ENCODE measurements at places on chromosomes 1 and 21. TPM values are rescaled to one million over a fixed set of nuclear protein-coding genes. Genes with fewer than 3 reads are reported as not detected.
A peak's percentile ranks its signal among the peaks of the same experiment; 100 is the strongest.

GRCh38 chr1:185271921-185272320 is 45.1 kb downstream of the IVNS1ABP start:
- H3K4me3 ChIP-seq = no peak overlapping the region
- no peak overlapping the region for H3K27ac ChIP-seq
- H3K4me1 ChIP-seq = no peaks in the 10 kb centered on the region
- DNase-seq = no peak
- H3K36me3 ChIP-seq = no peaks in the 10 kb centered on the region

Gene LCE2C
- total RNA-seq = not detected

Gene LYPD8
- not detected for total RNA-seq

Gene CFAP74
- total RNA-seq = not detected

Gene AADACL4
- not detected for total RNA-seq

- no peaks in the 10 kb centered on the region for H3K36me3 ChIP-seq
- H3K4me3 ChIP-seq = peak overlapping the region; percentile 35
- peak overlapping the region; percentile 68 for H3K27ac ChIP-seq
- DNase-seq = peak; percentile 25
These were observed 106.9 kb upstream of the F3 start for GRCh38 chr1:94648225-94649007.

DNA sequence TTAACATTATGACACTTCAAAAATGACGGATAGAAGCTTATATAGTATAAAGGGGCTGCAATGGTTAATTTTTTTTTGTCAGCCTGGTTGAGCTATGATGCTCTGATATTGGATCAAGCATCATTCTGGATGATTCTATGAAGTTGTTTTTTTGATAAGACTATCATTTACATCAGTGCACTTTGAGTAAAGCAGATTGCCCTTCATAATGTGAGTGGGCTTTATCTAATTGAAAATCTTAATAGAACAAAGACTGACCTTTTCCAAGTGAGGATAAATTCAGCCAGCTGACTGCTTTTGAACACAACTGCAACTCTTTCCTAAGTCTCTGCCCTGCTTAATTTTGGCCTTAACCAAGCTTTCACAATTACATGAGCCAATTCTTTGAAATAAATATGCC is 1476.2 kb downstream of the NCAM2 start:
- H3K4me3 ChIP-seq = no peak overlapping the region
- H3K4me1 ChIP-seq = no peaks in the 10 kb centered on the region
- H3K27ac ChIP-seq = no peak overlapping the region
- H3K36me3 ChIP-seq = no peaks in the 10 kb centered on the region
- DNase-seq = no peak
- no peaks in the 10 kb centered on the region for H3K27me3 ChIP-seq

DNA sequence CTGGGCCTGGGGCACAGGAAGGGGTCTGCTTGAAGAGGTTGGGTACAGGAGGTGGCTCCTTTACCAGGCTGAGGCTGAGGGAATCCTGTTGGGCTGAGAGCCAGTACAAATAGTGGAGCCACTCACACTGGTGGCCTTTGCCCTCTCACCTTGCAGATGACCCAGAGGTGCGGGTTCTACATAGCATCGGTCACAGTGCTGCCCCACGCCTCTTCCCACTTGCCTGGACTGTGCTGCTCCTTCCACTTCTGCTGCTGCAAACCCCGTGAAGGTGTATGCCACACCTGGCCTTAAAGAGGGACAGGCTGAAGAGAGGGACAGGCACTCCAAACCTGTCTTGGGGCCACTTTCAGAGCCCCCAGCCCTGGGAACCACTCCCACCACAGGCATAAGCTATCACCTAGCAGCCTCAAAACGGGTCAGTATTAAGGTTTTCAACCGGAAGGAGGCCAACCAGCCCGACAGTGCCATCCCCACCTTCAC is 1.8 kb upstream of the SLC50A1 start:
- no peak overlapping the region for H3K4me3 ChIP-seq
- no peak for DNase-seq
- H3K4me1 ChIP-seq = peaks cover 20% of the 10 kb centered on the region
- no peaks in the 10 kb centered on the region for H3K27me3 ChIP-seq

Gene DESI2
- total RNA-seq = 42.2 TPM
